ENCODE measurements at places on chromosomes 2 and 18.

- no peak for DNase-seq
Observed at GRCh38 chr18:57505231-57505630, 70.1 kb downstream of the ONECUT2 start.

- DNase-seq: no peak
Observed at GRCh38 chr18:8095947-8096570, 513.2 kb upstream of the RAB12 start.

GRCh38 chr2:2590141-2590540, 259.1 kb upstream of the MYT1L start:
- DNase-seq: no peak

- DNase-seq: no peak
Observed at GRCh38 chr2:86426271-86426670, 14.9 kb upstream of the KDM3A start.

DNA sequence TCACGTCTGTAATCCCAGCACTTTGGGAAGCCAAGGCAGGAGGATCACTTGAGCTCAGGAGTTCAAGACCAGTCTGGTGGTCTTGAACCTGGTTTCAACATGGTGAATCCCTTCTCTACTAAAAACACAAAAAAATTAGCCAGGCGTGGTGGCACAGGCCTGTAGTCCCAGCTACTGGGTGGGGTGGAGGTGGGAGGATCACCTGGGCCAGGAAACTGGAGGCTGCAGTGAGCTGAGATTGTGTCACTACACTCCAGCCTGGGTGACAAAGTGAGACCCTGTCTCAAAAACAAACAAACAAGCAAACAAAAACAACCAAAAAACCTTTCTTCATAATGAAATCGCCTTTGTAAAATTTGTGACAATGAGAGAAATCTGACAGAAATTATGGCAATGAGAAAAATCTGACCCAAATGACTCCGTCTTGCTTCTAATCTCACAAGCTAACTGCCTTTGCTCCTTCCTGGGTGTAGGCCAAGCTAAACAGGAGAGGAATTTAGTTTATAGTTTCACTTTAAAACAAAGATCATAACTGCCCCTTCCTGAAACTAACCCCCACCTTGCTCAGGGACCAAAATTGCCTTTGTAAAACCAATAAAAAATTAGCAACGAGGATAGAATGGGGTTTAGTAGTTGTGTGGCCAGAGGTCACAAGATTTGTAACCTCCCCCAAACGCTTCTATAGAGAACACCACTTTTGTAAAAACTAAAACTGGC, 60.7 kb upstream of the KIF5C start:
- no peak for DNase-seq

- no peak for DNase-seq
Observed at GRCh38 chr2:14428056-14428455, 204.5 kb upstream of the LRATD1 start.

DNA sequence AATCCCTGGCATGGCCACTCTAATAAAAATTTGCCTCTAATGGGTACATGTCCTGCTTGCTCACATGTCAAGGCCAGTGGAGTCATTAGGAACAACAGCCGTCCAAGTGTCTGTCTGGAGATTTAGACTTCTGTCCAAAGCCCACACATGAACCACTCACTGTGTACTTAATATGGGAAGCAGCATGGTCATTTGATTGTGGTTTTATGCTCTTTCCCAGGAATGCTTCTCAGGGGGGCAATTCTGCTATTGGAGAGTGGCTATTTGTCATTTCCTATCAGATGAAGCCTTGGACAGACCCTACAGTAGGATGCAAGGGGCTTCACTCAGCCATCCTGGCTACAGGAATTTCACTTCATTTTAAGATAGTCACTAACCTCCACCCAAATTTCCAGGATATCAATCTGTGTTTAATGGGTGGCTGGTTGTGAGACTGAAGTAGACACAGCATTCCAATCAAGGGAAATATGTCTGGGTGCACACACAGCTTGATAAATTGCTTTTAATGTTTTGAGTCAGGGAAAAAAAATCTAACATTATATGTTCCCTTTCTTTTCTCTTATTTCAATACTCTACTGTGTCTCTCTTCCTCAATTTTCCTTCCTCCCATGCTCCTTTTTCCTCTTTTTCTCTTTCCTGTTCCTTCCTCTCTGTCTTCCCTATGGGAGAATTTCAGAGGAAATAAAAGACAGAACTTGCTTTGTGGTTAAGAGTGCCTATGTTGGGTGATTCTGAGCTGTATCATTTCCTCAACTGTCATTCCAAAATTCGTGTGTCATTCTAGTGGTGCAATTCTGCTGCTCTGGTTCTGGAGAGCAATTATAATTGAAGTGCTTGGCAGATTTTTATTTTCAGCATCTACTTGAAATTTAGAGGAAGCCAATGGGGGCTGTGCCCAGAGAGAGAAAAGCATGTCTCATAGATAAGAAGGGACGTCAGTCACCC, 320.1 kb downstream of the OSR1 start:
- no peak for DNase-seq

DNA sequence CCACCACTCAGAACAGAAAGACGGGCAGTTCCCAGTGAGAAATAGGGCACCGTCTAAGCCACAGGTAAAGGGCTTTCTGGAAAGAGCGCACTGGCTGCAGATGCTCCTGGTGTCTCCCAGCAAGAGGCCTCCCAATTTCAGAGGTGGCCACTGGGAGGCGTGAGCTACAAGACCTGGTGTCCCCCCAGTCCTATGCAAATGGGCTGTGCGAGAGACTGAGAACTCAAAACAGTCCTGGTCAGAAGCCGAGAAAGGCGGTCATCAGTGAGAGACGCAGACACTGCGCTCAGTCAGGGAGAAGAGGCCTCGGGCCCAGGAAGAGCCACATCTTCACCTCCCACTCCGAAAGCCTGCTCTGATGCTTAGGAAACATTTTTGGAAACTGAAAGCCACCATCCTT, 179.5 kb downstream of the EIPR1 start:
- no peak for DNase-seq

GRCh38 chr2:134104754-134105153, 149.1 kb upstream of the MGAT5 start:
- DNase-seq: no peak

All from GM12891 (cell line).